Stimulated activated CD8-positive, alpha-beta memory T cell treated with anti-CD3 and anti-CD28 coated beads, Interleukin-4, amount 100 ng/mL, for 48 hours (primary cell): ENCODE measurements at places on chromosomes 4 and X.
A peak's percentile ranks its signal among the peaks of the same experiment; 100 is the strongest.

DNA sequence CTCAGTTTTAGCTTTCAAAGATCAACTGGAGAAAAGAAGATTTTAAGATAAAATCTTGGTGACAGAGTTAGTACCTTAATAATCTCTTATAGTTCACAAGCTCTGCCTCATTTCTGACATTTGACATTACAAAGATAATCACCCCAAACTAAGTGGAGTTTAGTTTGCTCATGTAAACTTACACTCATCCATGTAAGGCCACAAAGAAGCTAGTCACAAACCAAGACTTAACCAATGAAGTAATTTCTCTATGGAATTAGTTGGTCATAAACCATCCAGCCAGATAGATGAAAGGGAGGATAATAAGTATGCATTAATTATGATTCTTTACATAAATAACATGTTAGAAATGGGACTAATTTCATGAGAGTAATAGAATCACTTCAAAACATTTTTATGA, 159.2 kb downstream of the FAM13A start:
- no peak for DNase-seq

- no peak for DNase-seq
Measured at GRCh38 chr4:141713771-141714445, 77.5 kb downstream of the IL15 start.

GRCh38 chrX:5976332-5976731, 252.3 kb downstream of the NLGN4X start:
- no peak for DNase-seq

- no peak for DNase-seq
Measured at GRCh38 chr4:129994715-129995114, 898.8 kb downstream of the C4orf33 start.

DNA sequence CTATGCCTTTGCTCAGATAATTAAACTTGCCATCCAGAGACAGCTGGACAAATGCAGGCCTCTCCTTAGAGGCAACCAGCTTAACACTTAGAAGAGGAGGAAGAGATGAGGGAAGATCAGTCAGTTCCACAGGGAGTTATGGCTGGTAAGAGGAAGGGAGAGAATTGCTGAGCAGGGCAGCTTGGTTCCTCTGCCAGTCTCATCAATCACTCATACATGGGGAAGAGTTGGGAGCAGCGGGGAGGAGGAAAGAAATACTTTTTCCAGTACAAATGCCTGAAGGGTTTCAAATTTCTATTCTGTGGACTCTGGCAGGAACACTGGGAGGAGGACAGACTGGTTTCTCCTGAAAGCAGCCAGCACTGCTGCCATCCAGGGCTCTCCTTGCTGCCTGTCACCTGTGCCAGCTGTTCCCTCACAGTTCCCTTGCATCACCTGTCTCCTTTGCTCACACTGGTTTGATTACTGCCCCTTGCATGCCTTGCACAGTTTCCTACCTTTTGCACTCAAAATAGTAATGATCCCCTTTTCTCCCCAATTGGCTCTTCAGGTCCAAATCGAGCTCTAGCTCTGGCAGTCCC, 59.5 kb downstream of the PGRMC2 start:
- DNase-seq: no peak

- DNase-seq: no peak
Measured at GRCh38 chr4:174658246-174658645, 136.0 kb upstream of the HPGD start.

- no peak for DNase-seq
Measured at GRCh38 chr4:74304095-74304625, 4.1 kb upstream of the EPGN start.

DNA sequence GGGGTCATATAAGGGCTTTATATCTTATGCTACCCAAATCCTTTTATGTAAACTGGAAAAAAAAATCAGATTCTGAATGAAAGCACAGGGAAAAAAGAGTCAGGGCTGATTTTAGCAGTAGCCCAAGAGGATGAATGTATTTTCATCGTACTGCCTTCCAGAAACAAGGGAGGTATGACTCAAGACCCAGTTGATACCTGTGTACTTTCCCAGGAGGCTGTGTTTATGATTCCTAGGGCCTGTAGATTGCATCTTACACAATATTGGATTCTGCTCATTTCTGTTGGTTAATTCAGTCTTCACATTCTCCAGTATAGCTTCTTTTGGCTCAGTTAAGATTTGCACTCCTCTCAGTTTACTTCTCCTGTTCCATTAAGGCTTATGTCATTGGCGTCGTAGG, 127.9 kb upstream of the LIMCH1 start:
- no peak for DNase-seq

DNA sequence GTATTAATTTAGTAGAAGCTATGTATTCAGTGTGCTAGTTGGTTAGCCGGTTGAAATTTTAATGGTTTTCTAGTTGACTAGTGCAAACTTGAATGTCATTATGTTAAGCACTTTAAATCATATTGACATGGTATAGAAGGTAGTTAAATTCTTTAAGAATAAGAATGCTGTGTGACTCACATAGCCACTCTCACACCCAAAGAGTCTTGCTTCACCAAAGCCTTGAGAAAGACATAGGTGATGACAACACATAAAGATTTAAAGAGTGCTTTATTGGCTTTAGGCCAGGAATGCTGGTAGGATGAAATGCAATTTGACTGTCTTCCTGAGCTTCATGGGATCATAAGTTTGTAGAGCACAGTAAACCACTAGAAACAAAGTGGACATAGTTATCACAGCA, 85.3 kb downstream of the DCAF8L2 start:
- DNase-seq: no peak

GRCh38 chrX:10341309-10341708, 184.5 kb downstream of the CLCN4 start:
- DNase-seq: no peak

GRCh38 chrX:114611018-114611619, 27.2 kb downstream of the HTR2C start:
- DNase-seq: peak; percentile 27

DNA sequence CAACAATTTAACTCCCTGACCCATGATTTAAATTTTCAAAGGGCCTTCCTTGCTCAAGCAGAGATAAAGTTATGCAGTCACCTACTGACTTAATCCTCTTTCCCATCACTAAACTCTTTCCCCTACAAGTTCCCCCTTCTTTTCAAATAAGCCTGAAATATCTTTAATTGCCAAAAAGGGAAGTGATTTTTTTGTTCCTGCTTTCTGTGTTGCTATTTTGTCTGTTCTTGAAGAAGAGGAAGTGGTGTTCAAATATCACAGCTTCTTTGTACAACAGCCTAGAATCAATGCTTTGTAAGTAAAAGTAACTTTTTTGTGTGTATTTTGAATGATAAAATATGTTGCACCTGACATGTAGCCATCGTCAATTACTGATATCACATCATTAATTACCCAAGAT, 595.9 kb downstream of the CENPC start:
- no peak for DNase-seq
